ENCODE measurements at places on chromosomes 7 and 10. TPM values are rescaled to one million over a fixed set of nuclear protein-coding genes. Genes with fewer than 3 reads are reported as not detected.

- no peak for DNase-seq
- H3K27me3 ChIP-seq, result peaks cover 59% of the 10 kb centered on the region
- H3K36me3 ChIP-seq, result no peaks in the 10 kb centered on the region
- H3K4me1 ChIP-seq, result no peaks in the 10 kb centered on the region
- no peak overlapping the region for H3K4me3 ChIP-seq
Observed at GRCh38 chr10:100864978-100865377, 47.8 kb upstream of the SLF2 start.

- H3K27me3 ChIP-seq, result no peaks in the 10 kb centered on the region
- no peaks in the 10 kb centered on the region for H3K36me3 ChIP-seq
- no peak for DNase-seq
- H3K4me1 ChIP-seq, result no peaks in the 10 kb centered on the region
Observed at GRCh38 chr10:21424459-21424861, 101.0 kb downstream of the SKIDA1 start.

GRCh38 chr10:93293999-93294398 is 188.1 kb downstream of the MYOF start:
- H3K4me3 ChIP-seq, result no peak overlapping the region
- H3K27ac ChIP-seq, result no peak overlapping the region
- no peaks in the 10 kb centered on the region for H3K27me3 ChIP-seq
- H3K4me1 ChIP-seq, result peaks cover 26% of the 10 kb centered on the region

- peaks cover 71% of the 10 kb centered on the region for H3K27me3 ChIP-seq
- no peaks in the 10 kb centered on the region for H3K36me3 ChIP-seq
- no peak for DNase-seq
- no peak overlapping the region for H3K27ac ChIP-seq
- H3K4me3 ChIP-seq, result no peak overlapping the region
Observed at GRCh38 chr10:97975598-97975997, 54.8 kb downstream of the CRTAC1 start.

- H3K36me3 ChIP-seq, result no peaks in the 10 kb centered on the region
- no peak overlapping the region for H3K4me3 ChIP-seq
- no peak overlapping the region for H3K27ac ChIP-seq
- peaks cover 12% of the 10 kb centered on the region for H3K4me1 ChIP-seq
Observed at GRCh38 chr7:33854801-33855350, 50.5 kb upstream of the BMPER start.

DNA sequence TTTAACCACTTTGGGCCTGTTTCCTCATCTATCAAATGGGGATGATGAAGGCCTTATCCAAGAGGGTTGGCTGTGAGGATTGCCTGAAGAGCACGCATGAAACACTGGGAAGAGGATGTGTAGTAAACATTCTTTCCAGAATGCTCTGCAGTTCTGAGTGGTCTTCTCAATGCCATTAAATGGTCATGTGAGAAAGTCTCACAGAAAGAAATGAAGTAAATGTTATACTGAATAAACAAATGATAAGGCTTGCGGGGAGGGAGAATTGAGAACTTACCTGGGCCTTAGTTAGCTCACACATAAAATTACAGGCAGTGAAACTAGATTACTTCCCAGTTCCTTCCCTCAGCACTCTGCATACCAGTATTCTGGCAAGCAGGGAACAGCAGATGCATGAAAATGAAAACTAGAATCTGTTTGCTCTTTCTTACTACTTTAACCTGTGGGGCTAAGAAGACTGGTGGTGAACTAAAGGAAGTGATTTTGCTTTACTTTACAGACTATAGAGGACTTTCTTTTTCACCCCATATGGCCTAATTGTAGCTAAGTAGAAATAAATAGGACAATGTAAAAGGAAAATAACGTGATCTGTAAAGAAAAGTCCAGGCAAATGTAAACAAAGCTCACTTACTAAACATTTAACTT is 135.3 kb upstream of the CCDC6 start:
- no peaks in the 10 kb centered on the region for H3K27me3 ChIP-seq
- DNase-seq, result no peak
- peaks cover 10% of the 10 kb centered on the region for H3K36me3 ChIP-seq
- peaks cover 38% of the 10 kb centered on the region for H3K4me1 ChIP-seq
- H3K4me3 ChIP-seq, result no peak overlapping the region

- H3K36me3 ChIP-seq, result no peaks in the 10 kb centered on the region
- no peaks in the 10 kb centered on the region for H3K27me3 ChIP-seq
- H3K4me3 ChIP-seq, result peak overlapping the region; percentile 64
- peaks cover 29% of the 10 kb centered on the region for H3K4me1 ChIP-seq
- peak overlapping the region; percentile 47 for H3K27ac ChIP-seq
Observed at GRCh38 chr7:74452748-74453321, 871 bp upstream of the GTF2IRD1 start.

DNA sequence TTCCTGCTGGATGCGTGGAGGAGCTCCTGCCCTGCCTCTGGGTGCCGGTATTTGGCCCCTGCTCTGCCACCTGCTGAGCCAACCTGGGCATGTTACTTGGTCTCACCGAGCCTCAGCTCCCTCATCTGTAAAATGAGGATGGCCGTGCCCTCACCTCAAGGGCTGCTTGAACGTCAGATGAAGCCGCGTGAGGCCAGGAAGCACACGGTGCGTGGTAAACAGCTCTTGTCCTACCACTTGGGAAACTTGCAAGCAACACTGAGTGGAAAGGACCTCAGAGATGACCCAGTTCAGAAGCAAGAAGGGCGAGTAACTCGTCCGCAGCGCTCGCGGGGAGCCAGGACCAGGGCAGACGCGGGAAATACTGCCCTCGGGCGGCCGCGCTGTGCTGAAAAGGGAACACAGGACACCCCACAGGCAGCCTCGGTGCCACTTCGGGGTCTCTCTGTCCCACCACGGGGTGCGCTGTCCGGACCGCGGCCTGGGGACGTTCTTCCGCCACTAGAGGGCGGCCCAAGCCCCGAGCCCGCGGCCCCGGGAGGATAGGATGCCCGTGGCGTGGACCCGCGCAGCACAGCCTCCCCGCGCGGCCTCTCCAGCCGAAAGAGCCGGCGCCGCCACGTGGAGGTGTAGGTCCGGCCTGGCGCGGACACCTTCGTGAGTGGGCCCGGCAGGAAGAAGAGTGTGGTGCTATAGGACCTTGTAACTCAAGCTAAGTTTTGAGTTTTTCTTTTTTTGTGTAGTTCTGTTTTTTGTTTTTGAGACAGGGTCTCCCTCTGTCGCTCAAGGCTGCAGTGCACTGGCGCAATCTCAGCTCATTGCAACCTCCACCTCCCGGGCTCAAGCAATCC is 94.1 kb downstream of the PRKAG2 start:
- no peak overlapping the region for H3K27ac ChIP-seq
- peak overlapping the region; percentile 59 for H3K4me3 ChIP-seq
- no peaks in the 10 kb centered on the region for H3K36me3 ChIP-seq
- peaks cover 15% of the 10 kb centered on the region for H3K27me3 ChIP-seq
- peak; percentile 82 for DNase-seq
- peaks cover 5% of the 10 kb centered on the region for H3K4me1 ChIP-seq

Gene TRPV5
- total RNA-seq, result not detected

GRCh38 chr10:119919826-119920225 is 27.3 kb downstream of the SEC23IP start:
- no peak overlapping the region for H3K4me3 ChIP-seq
- H3K27ac ChIP-seq, result no peak overlapping the region
- DNase-seq, result no peak
- H3K36me3 ChIP-seq, result peaks cover 30% of the 10 kb centered on the region
- H3K27me3 ChIP-seq, result no peaks in the 10 kb centered on the region

Gene RASA4B
- total RNA-seq, result 9.9 TPM

GRCh38 chr10:94430701-94431100 is 28.4 kb downstream of the TBC1D12 start:
- peaks cover 78% of the 10 kb centered on the region for H3K4me1 ChIP-seq
- H3K36me3 ChIP-seq, result peaks cover 2% of the 10 kb centered on the region
- H3K4me3 ChIP-seq, result no peak overlapping the region

- H3K4me3 ChIP-seq, result no peak overlapping the region
- peaks cover 12% of the 10 kb centered on the region for H3K4me1 ChIP-seq
- H3K27me3 ChIP-seq, result peaks cover 2% of the 10 kb centered on the region
- no peak overlapping the region for H3K27ac ChIP-seq
- DNase-seq, result no peak
Observed at GRCh38 chr7:117949232-117949631, 76.0 kb upstream of the CTTNBP2 start.

DNA sequence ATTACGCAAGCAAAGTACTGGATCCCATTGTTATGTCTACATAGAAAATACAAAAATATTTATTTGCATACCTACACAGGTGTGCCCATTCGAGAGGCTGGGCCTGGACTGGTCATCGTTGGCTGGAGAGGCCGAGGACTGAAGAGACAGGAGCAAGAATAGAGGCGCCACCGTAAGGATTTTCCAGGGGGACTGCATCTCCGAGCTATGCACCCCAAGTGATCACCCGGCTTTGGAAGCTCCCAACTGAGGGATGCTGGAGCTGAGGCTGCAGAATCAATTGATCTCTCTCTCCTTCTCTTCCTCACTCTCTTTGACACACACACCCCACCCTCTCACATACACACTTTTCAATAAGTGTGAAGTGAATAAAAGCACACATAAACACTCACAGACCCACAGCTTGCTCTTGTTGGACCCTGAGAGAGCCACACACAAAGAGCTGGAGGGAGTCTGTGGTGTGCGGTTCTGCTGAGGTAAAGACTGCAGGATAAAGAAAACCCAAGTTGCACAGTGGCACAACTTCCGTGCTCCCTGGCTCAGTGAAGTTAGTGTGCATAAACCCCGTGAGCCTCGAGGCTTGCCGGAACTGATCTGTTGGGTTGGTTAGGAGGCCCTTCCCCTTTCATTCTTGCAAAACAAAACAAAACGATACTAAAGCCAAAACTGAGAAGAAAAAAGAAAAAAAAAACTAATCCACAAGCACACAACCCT is at the start of gene AOAH:
Gene AOAH, minus strand, starts transcription at position 544 of the 714 bp plus-strand sequence. Its CDS starts 346 bp downstream, at position 198.
- peaks cover 3% of the 10 kb centered on the region for H3K36me3 ChIP-seq
- no peak within 1 kb of the TSS for H3K27ac ChIP-seq
- no peak for DNase-seq
- H3K4me3 ChIP-seq, result no peak within 1 kb of the TSS
- no peaks in the 10 kb centered on the region for H3K4me1 ChIP-seq

Gene ALOX5
- not detected for total RNA-seq

GRCh38 chr10:14588084-14588937 is 186.4 kb downstream of the FAM107B start:
- no peak for DNase-seq
- H3K4me1 ChIP-seq, result peaks cover 24% of the 10 kb centered on the region
- no peaks in the 10 kb centered on the region for H3K27me3 ChIP-seq
- H3K36me3 ChIP-seq, result no peaks in the 10 kb centered on the region
- H3K4me3 ChIP-seq, result no peak overlapping the region

DNA sequence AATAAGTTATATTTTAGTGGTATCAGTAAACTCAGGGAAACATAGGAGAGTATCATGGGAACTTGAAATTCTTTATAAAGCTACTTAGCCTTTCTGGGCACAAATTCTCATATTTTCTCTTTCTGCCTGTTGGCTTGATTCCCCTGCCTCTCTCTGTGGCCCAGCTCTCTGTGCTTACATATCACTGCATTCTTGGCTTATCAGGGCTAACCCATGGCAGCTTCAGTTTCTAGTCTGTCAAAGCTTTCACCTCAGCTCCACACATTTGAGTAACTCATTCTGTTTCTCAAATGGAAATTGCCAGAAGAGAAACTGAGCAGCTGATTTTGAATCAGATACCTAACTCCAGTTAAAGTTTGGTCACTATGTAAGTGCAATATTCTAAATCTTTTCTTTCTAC is 713.1 kb downstream of the DNAJB9 start:
- H3K4me1 ChIP-seq, result peaks cover 3% of the 10 kb centered on the region
- H3K27me3 ChIP-seq, result peaks cover 2% of the 10 kb centered on the region
- H3K4me3 ChIP-seq, result no peak overlapping the region

Gene HELLS
- total RNA-seq, result 11.7 TPM

Gene GBF1
- 59.7 TPM for total RNA-seq

Gene OR6V1
- not detected for total RNA-seq

DNA sequence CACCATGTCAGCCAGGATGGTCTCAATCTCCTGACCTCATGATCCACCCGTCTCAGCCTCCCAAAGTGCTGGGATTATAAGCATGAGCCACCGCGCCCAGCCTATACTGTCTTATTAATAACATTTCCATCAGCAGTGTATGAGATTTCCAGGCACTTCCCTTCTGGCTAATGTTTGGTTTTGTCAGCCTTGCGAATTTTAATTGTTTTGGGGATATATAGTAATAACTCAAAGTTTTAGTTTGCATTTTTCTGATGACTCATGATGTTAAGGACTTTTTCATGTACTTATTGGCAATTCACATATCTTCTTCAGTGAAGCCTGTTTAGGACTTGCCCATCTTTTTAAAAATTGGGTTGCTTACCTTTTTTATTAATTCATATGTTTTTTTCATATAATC is 76.0 kb downstream of the TMEM270 start:
- peaks cover 7% of the 10 kb centered on the region for H3K4me1 ChIP-seq
- no peak overlapping the region for H3K4me3 ChIP-seq
- peak overlapping the region; percentile 6 for H3K27ac ChIP-seq
- DNase-seq, result no peak

DNA sequence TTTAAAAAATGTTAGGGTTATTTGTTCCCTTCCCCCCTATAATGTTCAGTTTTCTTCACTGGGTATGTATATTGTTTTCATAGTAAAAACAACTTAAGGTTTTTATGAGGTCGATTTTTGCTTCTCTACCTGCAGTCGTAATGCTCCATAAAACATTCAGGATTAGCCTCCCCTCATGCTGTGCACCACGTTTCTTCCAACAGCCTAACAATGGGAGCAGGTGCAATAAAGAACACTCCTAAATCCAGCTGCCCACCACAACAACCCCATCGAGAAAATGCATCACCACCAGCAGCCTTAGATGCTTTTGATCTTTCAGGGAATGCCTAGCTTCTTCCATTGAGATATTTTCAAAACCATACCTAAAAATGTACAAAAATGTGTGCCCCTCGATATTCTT is 111.1 kb downstream of the ADAM12 start:
- no peaks in the 10 kb centered on the region for H3K4me1 ChIP-seq
- H3K27me3 ChIP-seq, result no peaks in the 10 kb centered on the region
- H3K36me3 ChIP-seq, result peaks cover 10% of the 10 kb centered on the region
- no peak overlapping the region for H3K27ac ChIP-seq
- no peak for DNase-seq

DNA sequence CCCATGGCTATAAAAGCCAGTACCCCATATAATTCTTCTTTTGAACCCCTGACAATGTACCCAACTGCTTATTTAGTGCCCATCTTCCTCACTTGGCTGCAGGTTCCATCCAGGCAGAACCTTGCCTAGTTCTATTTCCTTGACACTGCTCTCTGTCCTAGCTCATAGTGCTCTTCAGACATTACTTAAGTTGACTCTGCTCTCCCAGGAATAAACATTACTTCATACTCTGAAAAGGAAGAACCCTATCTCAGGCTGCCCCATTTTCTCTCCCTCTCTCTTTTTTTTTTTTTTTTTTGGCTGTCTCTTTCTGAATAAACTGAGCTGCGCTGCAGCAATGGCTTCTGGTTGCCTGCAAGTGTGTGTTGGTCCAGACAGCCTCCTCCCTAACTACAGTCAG is 21.0 kb downstream of the ACTA2 start:
- peak overlapping the region; percentile 60 for H3K27ac ChIP-seq
- H3K4me3 ChIP-seq, result no peak overlapping the region
- no peaks in the 10 kb centered on the region for H3K27me3 ChIP-seq
- no peak for DNase-seq
- H3K4me1 ChIP-seq, result peaks cover 31% of the 10 kb centered on the region

Gene SLC13A1
- not detected for total RNA-seq

- no peaks in the 10 kb centered on the region for H3K36me3 ChIP-seq
- peaks cover 4% of the 10 kb centered on the region for H3K27me3 ChIP-seq
Observed at GRCh38 chr7:50121286-50121685, 28.2 kb upstream of the ZPBP start.

GRCh38 chr10:29611781-29612381 is 22.9 kb downstream of the SVIL start:
- H3K4me3 ChIP-seq, result no peak overlapping the region
- H3K27ac ChIP-seq, result no peak overlapping the region
- no peak for DNase-seq
- H3K4me1 ChIP-seq, result peaks cover 22% of the 10 kb centered on the region
- no peaks in the 10 kb centered on the region for H3K27me3 ChIP-seq

Gene C10orf53
- not detected for total RNA-seq

Gene ABLIM1
- total RNA-seq, result 13.5 TPM

Data from chondrocyte (in vitro differentiated cells).